ENCODE measurements at places on chromosomes 7 and 10.
A peak's percentile ranks its signal among the peaks of the same experiment; 100 is the strongest.

- no peak for DNase-seq
Observed at GRCh38 chr7:18405726-18406125, 89.8 kb upstream of the HDAC9 start.

DNA sequence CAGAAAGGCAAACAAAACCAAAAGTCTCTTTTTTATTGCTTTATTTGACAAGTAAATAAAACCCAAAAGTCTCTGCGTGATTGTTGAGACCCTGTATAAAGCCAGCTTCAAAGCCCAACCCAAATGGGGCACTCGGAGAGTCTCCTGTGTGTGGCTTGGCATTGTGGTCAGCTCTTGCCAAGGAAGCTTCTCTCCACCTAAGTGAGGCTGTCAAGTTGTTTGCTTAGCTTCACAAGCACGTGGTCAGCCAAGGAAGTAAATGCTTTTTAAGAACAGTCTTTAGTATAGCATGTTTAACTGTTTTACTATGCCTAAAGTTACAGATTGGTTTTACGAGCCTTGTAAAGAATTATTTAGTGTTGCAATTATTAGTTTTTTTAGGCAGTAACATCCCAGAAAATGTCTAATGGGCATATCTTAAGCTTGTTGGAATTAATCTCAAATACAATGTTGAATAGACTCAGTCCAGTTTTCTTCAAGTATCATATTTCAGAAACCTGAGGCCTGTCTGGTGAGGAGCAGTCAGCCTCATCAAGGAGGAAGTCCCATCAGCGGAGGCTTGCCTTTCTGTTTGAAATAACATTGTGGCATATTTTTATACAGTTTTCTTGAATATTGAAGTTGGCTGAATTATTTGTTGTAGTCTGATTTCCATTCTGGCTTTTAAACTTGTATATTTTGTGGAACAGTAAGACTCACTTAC is 144.3 kb downstream of the ANKRD30A start:
- DNase-seq, result no peak

GRCh38 chr7:882336-883035 is 6.1 kb downstream of the GET4 start:
- no peak for DNase-seq

DNA sequence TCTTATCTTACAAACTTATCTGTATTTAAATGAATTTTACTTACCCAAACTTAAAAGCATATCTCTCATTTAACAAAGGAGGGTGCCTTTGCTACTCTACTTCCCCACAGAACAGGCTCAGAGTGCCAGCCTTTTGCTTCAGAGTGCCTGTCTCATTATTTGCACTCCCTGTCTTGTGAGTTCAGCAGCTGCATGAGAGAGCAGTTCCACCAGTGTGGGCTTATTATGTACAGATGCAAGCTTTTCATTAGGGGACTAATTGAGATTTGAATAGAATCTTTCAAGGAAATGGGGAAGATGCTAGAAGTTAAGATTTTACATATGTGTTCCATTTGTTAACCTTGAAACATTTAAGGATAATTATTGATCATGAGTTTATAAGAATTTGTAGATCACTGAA is 310.2 kb upstream of the LRRN3 start:
- DNase-seq, result no peak

DNA sequence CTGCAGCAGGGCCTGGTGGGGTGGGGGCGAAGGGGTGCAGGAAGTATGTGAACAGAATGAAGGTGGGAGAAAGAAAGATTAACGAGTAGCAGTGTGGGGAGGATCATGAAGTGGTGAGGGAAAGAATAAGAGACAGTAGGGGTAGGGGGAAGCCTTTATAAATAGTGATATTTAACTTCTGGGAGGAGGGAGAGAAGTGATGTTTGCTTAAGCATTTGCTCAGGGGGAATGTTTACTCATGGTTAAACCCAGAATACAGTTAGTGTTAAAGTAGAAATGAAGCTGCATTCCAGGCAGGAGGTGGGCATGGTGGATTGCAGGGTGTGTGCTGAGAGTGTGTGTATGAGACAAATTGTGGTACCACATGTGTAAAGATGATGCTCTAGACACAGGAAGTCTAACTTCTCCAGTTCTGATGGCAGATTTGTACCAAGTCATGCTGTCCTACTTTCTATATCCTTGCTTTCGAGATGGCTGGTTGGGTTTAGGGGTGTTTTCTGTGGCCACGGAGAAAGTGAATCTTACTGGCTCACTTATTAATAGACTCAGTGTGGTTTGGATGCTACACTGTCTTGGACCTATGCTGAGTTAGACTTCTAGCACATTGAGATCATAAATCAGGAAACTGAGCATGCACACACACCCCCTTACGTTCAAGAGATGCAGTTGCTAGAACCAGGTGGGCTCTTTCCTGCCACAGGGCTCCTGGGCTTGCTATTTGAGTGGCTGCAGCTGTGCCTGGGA is 10.6 kb upstream of the DNMBP start:
- DNase-seq, result peak; percentile 17
